ENCODE measurements at places on chromosomes 2 and 18. TPM values are rescaled to one million over a fixed set of nuclear protein-coding genes. Genes with fewer than 3 reads are reported as not detected.

- peaks cover 32% of the 10 kb centered on the region for H3K36me3 ChIP-seq
- H3K27me3 ChIP-seq = no peaks in the 10 kb centered on the region
- H3K4me3 ChIP-seq = no peak overlapping the region
- H3K4me1 ChIP-seq = no peaks in the 10 kb centered on the region
Measured at GRCh38 chr2:71592181-71592711, 138.9 kb downstream of the DYSF start.

DNA sequence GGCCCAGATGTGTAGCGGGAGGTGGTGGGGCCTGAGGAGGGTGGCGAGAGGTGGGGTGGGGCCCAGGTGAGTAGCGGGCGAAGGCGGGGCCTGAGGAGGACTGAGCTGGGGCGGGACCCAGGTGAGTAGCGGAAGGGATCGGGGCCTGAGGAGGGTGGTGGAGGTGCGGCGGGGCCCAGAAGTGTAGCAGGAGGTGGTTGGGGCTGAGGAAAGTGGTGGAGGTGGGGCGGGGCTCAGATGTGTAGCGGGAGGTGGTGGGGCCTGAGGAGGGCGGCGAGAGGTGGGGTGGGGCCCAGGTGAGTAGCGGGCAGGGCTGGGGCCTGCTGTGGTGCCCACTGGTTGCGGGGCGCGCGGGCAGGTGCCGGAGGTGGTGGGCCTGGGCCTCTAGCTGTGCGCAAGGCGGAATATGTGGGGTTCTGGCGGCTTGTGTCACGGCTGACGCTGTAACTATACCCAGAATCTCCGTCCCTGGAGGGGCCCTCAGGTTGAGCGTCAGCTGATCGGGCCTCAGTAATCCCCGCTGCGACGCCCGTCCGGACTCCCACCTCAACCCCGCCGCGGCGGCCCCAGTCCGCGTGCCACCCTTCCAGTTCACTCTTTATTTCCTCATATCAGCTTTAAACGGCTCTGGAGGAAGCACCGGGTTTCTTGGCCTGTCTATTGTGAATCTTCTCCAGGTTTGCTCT, 866 bp upstream of the SF3B6 start:
- no peaks in the 10 kb centered on the region for H3K27me3 ChIP-seq
- H3K4me1 ChIP-seq = peaks cover 33% of the 10 kb centered on the region
- peak overlapping the region; percentile 93 for H3K27ac ChIP-seq

The CLASP1 gene
- total RNA-seq = 60.1 TPM

The GYPC gene
- total RNA-seq = 98.8 TPM
